Panc1 (cell line): ENCODE measurements at places on chromosomes 16 and 17.

DNA sequence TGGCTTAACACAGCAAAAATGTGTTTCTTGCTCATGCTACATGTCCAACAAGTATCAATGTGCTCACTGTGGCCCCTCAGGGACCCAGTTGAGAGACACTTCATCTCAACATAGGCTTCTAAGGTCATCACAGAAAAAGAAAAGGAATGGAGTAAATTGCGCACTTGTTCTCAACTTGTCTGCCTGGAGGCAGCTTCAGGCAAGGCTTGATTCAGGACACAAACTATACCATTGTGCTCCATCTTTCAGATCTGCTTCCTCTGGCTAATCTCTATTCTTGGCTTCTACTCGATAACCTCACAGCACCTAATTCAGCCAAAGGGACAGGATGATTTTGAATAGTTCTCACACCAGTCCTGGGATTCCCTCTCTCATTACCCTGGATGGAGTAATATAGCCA is 35.6 kb downstream of the HS3ST2 start:
- DNase-seq: no peak

DNA sequence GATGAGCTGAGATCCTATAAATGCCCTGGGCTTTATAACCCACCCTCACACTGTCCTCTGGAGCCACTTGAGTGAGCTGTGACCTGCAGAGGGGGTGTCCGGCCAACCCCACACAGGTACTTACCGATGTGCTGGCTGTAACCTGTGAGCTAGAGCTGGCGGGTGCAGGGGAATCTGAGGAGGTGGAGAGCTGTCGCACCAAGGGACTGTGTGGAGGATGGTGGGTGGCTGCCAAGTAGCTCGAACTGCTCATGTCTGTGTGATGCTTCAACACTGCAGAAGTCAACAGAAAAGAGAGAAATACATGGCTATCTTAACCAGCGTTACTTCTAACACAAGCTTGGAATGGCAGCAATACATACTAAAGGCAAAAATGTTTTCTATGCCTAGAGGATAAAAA is 39.4 kb downstream of the STH start:
- DNase-seq: no peak

DNA sequence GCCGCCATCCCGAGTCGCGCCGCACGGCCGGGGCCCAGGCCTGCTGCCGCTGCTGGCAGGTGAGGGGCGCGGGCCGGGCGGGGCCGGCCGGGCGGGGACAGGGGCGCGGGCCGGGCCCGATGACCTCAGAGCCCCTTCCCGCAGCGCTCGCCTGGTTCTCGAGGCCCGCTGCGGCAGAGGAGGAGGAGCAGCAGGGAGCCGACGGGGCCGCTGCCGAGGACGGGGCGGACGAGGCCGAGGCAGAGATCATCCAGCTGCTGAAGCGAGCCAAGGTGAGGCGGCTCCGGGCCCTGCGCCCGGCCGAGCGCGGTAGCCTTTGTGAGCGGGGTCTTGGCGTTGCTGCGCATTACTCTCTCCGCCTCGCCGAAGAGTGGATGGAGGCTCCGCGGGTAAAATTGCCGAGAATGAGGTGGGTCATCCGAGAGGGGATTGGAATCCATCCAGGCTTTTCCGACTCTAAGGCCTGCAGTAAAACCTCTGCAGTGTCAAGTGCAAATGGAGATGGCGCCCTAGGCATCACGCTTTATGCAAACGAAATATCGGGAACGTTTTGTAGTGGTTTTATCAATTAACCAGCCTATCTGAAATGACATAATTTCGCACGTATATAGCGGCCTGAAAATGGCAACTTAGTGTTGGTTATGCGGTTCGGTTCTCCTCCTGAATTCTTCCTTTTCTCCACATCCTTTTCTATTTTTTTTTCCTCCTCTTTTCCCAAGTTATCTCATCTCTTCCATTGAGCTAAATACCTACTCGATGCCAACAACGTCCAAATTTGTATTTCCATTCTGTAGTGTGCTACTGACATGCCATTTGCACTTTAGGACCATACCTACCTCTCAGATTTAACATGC is 577 bp downstream of the TTC19 start:
- DNase-seq: no peak

GRCh38 chr16:51061328-51061727 is 89.7 kb downstream of the SALL1 start:
- DNase-seq: no peak

DNA sequence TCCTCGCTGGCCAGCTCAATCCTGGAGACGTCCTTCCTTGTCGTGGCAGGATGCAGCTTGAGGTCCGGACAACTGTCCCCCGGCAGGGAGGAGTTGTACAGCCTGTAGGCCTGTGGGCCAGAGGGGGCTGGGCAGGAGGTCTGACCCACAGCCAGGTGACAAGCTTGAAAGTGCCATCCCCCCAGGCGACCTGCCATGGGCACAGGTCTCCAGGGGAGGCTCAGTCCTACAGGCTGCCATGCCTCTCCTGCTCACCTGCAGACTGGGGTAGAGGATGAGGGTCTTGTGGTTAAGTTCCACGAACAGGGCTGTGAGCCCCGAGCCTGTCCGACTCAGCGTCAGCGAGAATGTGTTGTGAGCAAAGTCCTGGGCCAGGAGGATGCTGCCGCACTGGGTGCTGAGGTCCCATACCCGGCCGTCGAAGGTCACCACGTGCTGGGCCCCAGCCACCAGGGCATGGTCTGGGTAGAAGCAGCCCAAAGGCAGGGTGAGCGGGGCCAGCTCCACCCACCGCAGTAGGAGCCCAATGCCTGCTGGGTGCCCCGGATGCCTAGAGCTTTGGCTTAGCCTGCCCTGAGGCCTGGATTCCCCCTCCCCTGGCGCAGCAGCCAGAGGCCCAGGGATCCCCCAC is 39.8 kb downstream of the RMI2 start:
- no peak for DNase-seq

DNA sequence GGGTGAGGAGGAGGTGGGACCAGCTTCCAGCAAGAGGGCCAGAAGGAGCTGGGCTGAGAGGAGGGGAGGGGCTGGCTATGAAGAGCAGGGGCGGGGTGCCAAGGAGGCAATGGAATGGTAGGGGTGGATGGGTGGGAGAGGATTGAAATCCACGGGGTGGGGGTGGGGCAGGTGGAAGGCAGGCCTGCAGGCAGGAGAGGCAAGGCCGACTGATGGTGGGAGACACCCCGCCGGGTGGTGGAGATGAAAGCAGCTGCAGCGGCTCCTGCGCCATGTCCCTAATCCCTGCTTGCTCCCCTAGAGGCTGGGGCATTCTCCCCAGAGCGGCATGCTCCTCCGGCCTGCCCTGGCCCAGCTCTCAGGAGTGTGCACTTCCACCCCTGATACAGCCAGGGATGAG is 27.8 kb upstream of the TAC4 start:
- no peak for DNase-seq

DNA sequence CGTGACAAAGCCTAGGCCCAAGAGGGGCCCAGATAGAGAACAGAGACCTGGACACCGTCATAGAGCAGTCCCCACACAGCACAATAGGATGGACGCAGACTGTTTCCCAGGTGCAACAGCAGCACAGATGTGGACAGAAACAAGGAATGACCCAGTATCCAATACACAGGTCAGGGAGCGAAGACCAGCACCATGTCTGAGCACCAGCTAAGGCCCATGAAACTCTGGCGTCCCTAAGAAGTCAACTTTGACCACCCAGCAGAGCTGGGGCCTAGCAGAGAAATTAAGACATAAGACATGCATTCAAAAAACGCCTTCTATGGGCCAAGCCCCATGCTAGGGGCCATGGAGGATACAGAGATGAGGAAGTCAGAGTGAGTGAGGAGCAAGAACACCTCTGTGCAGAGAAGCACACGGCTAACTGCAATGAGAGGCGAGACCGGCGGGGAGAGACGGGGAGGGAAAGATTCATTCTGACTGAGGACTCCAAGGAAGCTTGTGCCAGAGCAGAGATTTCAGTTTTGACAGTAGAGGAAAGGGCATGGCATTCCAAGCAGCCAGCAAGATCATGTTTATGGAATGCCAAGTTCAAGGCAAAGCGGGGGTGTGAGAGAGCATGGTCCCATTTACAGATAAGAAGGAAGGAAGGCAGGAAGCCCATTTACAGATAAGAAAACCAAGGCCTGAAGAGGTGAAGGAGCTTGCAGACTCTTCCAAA is 50.8 kb downstream of the PITPNM3 start:
- DNase-seq: no peak

DNA sequence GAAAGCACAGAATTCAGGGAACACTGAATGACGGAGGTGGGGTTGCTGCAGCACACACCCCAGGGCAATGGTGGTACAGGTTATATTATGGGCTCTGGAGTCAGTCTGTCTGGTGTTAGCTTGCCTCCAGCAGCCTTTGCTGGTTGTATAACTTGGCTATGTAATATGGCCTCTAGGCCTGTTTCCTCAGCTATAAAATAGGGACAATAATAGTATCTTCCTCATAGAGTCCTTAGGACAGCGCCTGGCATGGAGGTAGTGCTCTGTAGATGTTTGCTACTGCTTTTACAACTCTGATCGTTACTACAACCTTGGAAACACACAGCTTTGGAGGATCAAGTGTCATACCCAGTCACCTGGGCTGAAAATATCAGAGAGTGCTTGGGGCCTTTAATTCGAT is 31.5 kb downstream of the GTF3C1 start:
- DNase-seq: no peak

DNA sequence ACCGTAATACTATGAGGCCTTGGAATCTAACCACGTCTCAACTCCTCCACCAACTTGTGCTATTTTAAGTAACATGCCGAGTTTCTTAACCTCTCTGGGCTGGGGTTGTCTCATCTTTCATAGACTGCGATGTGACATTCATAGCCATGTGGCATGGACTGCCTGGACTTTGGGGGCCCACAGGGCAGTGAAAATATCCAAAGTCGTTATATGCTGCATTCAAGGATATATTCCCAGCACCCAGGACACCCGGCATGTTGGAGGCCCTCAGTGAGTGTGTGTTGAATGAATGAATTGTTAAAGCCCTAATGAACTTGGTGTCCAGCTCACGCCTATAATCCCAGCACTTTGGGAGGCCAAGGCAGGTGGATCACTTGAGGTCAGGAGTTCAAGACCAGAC is 203.1 kb downstream of the CBLN1 start:
- DNase-seq: no peak

- DNase-seq: no peak
Observed at GRCh38 chr17:76331083-76331482, 22.6 kb downstream of the PRPSAP1 start.

DNA sequence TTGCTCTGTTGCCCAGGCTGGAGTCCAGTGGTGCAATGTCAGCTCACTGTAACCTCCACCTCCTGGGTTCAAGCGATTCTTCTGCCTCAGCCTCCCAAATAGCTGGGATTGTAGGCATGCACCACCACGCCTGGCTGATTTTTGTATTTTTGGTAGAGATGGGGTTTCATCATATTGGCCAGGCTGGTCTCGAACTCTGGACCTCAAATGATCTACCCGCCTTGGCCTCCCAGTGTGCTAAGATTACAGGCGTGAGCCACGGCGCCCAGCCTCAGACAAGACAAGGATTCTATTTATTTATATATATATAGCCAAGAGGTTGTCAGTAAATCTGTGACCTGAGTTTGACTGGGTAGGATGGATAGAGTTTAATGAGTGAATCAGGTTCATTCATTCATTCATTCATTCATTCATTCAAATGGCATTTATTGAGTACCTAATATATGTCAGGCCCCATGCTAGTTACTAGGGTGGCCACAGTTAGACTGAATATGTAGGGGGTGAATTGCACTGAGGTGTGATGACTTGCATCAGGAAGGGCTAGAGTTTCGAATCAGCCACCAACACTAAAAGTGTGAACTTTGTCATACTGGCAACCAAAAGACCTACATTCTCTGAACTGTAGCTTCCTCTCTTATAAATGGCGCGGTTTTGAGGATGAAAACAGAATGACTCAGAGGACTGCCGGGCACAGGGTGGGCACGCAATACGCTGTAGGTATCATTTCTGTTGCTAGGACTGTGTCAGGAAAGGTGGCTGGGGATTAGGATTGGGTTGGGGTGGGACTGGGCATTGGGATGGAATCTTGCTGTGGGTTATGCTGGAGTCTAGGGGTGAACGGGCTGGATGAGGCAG is 37.8 kb downstream of the ITGAE start:
- no peak for DNase-seq

- no peak for DNase-seq
Observed at GRCh38 chr17:9343516-9343915, 232.1 kb downstream of the STX8 start.

DNA sequence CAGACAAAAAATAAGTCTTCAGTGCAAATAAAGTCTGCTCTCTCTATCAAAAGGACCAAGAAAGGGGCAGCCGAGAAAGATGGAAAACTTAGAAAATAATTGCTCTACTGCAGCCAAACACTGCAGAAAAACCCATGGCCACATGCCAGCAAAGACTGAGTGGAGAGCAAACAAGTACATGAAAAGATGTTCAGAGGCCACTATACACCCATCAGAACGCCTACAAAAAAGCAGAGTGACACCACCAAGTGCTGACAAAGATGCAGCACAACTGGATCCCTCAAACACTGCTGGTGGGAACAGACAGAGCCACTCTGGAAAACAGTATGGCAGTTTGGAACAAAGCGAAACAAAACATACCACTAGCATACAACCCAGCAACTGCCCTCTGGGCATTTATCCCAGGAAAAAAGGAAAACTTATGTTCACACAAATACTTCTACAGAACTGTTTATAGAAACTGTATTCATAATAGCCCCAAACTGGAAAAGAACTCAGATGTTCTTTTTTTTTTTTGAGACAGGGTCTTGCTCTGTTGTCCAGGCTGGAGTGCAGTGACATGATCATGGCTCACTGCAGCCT is 36.7 kb downstream of the KIAA0753 start:
- DNase-seq: no peak

GRCh38 chr16:12547608-12547922 is 256.1 kb downstream of the CPPED1 start:
- no peak for DNase-seq

GRCh38 chr16:69017036-69017783 is 88.2 kb upstream of the HAS3 start:
- DNase-seq: no peak

- no peak for DNase-seq
Observed at GRCh38 chr17:6157716-6158115, 87.5 kb downstream of the WSCD1 start.
